ENCODE measurements at places on chromosomes 4 and X.

DNA sequence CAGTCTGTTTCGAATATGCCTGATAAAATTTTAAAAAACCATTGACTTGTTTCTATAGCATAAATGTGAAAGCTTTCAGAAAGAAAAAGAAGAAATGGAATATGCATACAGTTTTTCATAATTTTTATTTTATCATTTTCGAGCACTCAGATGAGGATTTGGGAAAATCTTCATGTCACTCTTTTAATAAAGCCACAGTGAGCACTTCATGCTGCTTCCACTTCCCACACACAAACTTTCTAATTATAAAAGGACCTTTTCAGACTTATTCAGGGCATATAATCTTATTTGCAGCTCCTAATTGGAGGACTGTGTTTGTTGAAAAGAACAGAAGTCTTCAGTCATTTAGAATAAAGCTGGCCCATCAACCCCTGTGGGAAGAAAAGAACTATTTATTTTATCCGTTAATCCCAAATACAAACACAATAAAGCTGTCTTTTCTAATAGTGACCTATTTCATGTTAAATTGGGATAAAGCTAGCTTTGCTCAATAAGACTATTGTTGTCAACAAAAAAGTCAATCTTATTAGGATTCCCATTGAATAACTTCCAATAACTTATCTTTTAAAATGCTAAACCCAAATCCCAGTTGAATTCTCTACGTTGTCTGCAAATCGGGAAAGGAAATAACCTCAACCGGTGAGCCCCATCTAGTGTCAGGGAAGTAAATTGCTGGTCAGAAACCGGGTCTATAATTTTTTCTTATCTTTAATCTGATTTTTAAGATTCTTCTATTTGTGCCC is 211.5 kb downstream of the PDGFRA start:
- H3K27me3 ChIP-seq = no peaks in the 10 kb centered on the region
- H3K27ac ChIP-seq = no peak overlapping the region
- DNase-seq = no peak

DNA sequence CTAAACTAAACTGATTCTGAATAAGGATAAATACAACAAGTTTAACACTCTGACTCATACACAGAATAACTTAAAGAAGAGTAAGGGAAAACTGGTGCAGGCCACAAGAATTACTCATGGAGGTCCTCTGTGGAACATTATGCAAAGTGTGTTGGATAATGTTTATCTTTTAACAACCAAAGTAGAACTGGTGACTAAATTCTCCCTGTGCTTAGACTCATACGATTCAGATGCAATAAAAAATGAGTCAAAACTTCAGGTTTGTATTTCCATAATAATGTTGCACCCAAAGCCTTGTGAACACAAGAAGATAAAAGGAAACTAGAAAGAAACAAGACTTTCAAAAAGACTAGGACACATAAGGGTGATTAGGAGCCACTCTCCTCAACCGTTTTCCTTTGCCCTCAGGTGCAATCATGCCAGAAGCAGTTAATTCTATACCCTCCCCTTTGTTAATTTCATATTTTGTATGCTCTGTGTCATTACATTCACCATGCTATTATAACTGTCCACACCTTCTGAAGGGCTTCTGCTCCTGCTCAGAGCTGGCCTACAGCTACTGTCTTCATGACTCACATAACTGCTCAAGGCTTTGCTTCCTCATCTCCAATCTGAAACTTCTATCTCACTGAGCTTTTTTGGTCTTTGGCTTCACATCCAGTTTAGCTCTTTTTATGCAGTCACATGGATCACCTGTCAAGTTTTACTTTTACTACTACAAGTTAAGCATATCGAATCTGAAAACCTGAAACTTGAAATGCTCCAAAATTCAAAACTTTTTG is 60.2 kb downstream of the KCNIP4 start:
- H3K4me1 ChIP-seq = peaks cover 34% of the 10 kb centered on the region
- peak overlapping the region; percentile 54 for H3K27ac ChIP-seq
- H3K4me3 ChIP-seq = no peak overlapping the region
- DNase-seq = no peak

DNA sequence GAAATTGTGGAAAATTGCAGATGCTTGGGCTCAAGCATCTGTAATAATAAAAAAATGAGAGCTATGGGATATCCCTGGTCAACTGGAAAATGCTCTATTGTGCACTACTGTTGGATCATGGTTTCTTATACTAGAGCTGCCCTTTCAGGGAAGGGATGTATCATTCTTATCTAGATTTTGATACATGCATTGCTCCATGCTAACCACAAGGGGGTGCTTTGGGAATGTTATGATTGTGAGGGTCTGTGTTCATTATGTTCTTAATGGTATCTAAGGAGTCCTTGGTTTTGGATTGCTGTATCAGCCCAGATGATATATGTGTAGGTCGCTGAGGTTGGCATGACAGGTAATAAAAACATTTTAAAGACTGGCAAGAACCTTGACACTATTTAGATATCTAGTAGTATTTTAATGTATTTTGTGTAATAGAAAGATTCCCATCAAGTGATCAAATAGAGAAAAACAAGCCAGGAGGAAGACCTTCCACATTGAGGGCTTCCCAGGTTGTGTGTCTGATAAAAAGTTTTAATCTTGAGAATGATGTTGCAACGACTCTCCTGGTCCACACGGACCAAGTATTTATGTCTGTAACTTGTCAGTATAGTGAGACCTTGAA is 49.2 kb upstream of the TLR2 start:
- peaks cover 1% of the 10 kb centered on the region for H3K4me1 ChIP-seq
- no peak for DNase-seq
- H3K4me3 ChIP-seq = no peak overlapping the region
- peaks cover 38% of the 10 kb centered on the region for H3K36me3 ChIP-seq
- no peaks in the 10 kb centered on the region for H3K27me3 ChIP-seq
- no peak overlapping the region for H3K27ac ChIP-seq

DNA sequence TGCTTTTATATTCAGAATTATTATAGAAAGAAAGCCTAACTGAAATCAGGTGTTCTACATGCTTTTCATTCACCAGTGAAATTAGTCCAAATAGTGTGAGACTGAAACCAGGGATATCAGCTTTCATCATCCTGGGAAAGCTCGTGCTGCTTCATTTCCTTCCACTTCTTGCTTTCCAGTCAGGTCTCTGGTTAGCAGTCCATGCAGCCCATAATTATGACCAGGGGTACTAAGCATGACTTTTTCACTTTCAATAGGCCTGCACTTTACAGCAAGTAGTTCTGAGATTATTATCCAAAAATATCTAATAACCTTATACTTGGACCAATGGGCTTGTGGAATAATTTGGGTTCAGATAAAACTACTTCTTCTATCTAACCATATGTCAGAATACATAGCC is 673.2 kb upstream of the MAGEB2 start:
- H3K27ac ChIP-seq = no peak overlapping the region
- no peaks in the 10 kb centered on the region for H3K36me3 ChIP-seq
- H3K4me1 ChIP-seq = no peaks in the 10 kb centered on the region
- no peak for DNase-seq

- peaks cover 8% of the 10 kb centered on the region for H3K4me1 ChIP-seq
- H3K27ac ChIP-seq = peak overlapping the region; percentile 97
- no peak for DNase-seq
- H3K27me3 ChIP-seq = no peaks in the 10 kb centered on the region
- H3K36me3 ChIP-seq = no peaks in the 10 kb centered on the region
Measured at GRCh38 chrX:70432936-70433847, 10.1 kb downstream of the GDPD2 start.

- no peak overlapping the region for H3K27ac ChIP-seq
- no peak overlapping the region for H3K4me3 ChIP-seq
- H3K4me1 ChIP-seq = no peaks in the 10 kb centered on the region
- no peaks in the 10 kb centered on the region for H3K27me3 ChIP-seq
Measured at GRCh38 chrX:121260596-121261240, 213.3 kb downstream of the GLUD2 start.

DNA sequence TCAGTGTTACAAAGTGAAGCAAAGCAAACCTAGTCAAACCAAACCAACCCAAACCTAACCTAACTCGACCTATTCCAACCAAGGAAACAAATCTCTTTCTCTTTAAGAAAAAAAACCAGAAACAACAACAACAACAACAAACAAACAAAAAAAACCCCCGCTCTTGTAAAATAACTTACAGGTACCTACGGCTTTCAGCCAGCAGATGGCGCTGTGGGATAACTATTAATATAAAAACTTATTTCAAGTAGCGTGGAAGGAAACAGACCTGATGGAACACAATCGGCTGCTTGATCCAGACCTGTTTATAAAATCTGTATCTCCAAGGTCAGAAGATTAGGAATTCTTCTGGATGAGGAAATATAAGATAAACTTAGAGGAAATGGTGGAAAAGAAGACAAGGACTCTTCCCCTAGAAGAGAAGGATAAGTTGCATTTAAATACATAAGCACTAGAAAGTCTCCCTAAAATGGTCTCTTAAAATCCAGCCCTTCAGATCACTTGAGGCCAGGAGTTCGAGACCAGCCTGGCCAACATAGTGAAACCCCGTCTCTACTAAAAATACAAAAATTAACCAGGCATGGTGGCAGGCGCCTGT is 34.4 kb upstream of the CDKL5 start:
- DNase-seq = no peak
- no peak overlapping the region for H3K27ac ChIP-seq
- H3K27me3 ChIP-seq = no peaks in the 10 kb centered on the region
- H3K4me1 ChIP-seq = no peaks in the 10 kb centered on the region
- no peak overlapping the region for H3K4me3 ChIP-seq

- no peak overlapping the region for H3K4me3 ChIP-seq
- peak overlapping the region; percentile 97 for H3K27ac ChIP-seq
- H3K27me3 ChIP-seq = no peaks in the 10 kb centered on the region
- peaks cover 29% of the 10 kb centered on the region for H3K36me3 ChIP-seq
- H3K4me1 ChIP-seq = peaks cover 57% of the 10 kb centered on the region
- peak; percentile 93 for DNase-seq
Measured at GRCh38 chr4:7803992-7804755, 135.5 kb downstream of the AFAP1 start.

DNA sequence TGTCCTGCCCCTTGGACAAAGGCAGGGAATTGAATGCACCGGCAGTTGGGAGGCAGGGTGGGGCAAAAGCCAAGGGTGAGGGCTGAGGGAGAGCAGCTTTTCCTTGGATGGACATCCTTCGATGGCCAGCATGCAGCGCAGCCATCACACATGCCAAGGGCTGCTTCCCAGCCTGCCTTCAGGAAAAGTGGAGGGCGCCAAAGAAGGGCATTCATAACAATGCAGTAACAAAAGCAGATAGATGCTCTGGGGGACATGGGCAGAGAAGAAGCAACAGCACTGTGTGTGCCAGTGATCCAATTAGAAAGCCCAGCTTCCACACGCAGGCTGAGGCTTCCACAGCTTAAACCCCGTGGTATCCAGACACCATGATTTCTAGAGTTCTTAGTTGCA is 71.5 kb downstream of the TSPAN5 start:
- no peak overlapping the region for H3K27ac ChIP-seq
- H3K4me1 ChIP-seq = peaks cover 52% of the 10 kb centered on the region
- H3K4me3 ChIP-seq = no peak overlapping the region
- H3K36me3 ChIP-seq = peaks cover 4% of the 10 kb centered on the region

- no peak overlapping the region for H3K4me3 ChIP-seq
- no peaks in the 10 kb centered on the region for H3K36me3 ChIP-seq
- no peak overlapping the region for H3K27ac ChIP-seq
- peaks cover 2% of the 10 kb centered on the region for H3K4me1 ChIP-seq
Measured at GRCh38 chr4:168335621-168336020, 17.1 kb upstream of the DDX60 start.

DNA sequence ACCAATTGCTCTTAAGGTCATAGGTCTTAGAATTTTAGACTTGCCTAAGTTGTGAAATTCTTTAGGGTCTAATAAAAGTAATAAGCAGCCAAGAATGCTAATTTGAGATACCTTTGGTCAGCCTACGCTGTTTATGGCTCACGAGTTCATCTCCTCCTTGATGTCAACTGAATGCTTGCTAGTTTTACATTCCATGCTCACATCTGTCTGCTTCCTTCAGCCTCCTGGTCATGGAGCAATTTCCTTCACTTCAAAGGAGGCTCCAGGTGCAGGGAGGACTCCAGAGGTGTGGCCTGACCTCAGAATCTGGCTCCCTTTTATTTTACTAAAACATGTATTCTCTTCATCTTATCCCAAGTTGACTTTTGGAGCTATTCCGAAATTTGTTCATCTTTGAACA is 23.3 kb upstream of the LNX1 start:
- no peak overlapping the region for H3K4me3 ChIP-seq
- no peak for DNase-seq
- H3K27ac ChIP-seq = no peak overlapping the region
- no peaks in the 10 kb centered on the region for H3K36me3 ChIP-seq
- H3K4me1 ChIP-seq = peaks cover 11% of the 10 kb centered on the region

GRCh38 chr4:38094419-38094818 is 134.2 kb downstream of the PTTG2 start:
- H3K27me3 ChIP-seq = no peaks in the 10 kb centered on the region
- no peak for DNase-seq
- peaks cover 23% of the 10 kb centered on the region for H3K36me3 ChIP-seq
- peaks cover 10% of the 10 kb centered on the region for H3K4me1 ChIP-seq
- no peak overlapping the region for H3K27ac ChIP-seq
- H3K4me3 ChIP-seq = no peak overlapping the region

DNA sequence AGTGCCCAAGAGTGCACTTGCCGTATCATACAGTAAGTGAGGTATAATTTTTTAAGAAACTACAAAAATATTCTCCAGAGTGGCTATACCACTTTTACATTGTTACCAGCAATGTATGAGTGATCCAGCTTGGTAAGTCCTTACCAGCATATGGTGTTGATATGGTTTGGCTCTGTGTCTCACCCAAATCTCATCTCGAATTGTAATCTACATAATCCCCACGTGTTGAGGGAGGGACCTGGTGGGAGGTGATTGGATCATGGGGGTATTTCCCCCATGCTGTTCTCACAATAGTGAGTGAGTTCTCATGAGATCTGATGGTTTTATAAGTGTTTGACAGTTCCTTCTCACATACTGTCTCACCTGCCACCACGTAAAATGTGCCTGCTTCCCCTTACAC is 44.8 kb downstream of the RBMX start:
- DNase-seq = no peak
- H3K36me3 ChIP-seq = peaks cover 7% of the 10 kb centered on the region
- no peak overlapping the region for H3K27ac ChIP-seq
- no peak overlapping the region for H3K4me3 ChIP-seq
- H3K4me1 ChIP-seq = no peaks in the 10 kb centered on the region

GRCh38 chr4:24664956-24665355 is 80.6 kb upstream of the DHX15 start:
- no peak overlapping the region for H3K4me3 ChIP-seq
- DNase-seq = no peak
- H3K27ac ChIP-seq = no peak overlapping the region
- H3K36me3 ChIP-seq = no peaks in the 10 kb centered on the region
- peaks cover 2% of the 10 kb centered on the region for H3K4me1 ChIP-seq

GRCh38 chr4:47816748-47817147 is 21.1 kb downstream of the CORIN start:
- H3K36me3 ChIP-seq = no peaks in the 10 kb centered on the region
- H3K27ac ChIP-seq = no peak overlapping the region
- no peak for DNase-seq
- peaks cover 61% of the 10 kb centered on the region for H3K27me3 ChIP-seq
- no peaks in the 10 kb centered on the region for H3K4me1 ChIP-seq
